ENCODE measurements at places on chromosomes 2 and 18.

- no peak for DNase-seq
Measured at GRCh38 chr2:73053316-73054114, 18.0 kb downstream of the SFXN5 start.

DNA sequence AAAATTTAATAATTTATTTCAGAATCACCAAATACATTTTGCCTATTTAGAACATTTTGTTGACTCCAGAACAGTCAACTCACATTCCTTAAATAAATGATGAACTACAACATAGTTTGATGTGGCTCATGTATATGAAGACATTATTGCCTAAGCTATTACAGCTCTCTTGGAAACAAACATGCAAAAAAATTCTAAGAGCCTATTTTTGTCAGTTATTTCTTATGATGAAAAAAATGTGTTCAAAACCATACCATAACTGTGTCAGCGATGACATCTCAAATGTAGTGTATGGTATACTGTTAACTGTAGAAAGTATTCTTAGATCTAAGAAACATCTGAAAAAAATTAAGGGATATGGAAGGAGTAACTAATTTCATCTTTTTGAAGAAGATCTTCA lies 6.3 kb upstream of the EMILIN2 start:
- DNase-seq: no peak

DNA sequence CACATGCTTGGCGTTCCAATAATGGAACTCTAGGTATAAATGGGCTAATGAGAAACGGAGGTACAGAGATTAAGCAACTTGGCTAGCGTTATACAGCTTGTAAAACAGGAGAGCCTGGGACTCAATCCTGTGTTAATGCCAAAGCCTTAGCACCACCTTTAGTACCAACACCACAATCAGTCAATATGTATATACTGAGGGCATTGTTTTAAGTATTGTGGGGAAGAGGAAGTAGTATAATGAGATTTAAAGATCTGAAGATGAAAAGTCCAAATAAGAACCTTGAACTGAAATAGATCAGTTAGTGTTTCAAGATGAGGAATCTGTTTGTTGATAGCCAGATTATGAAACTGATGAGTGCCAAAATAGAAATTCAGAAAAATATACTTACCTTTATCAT lies 8.1 kb downstream of the MARS2 start:
- DNase-seq: no peak

GRCh38 chr18:75407468-75408437 lies 19.8 kb downstream of the SMIM21 start:
- no peak for DNase-seq
